ENCODE measurements at places on chromosomes 2 and 18.

- no peak for DNase-seq
Measured at GRCh38 chr18:1018181-1018681, 113.6 kb downstream of the ADCYAP1 start.

- DNase-seq = no peak
Measured at GRCh38 chr2:237688081-237688480, 60.7 kb downstream of the LRRFIP1 start.

DNA sequence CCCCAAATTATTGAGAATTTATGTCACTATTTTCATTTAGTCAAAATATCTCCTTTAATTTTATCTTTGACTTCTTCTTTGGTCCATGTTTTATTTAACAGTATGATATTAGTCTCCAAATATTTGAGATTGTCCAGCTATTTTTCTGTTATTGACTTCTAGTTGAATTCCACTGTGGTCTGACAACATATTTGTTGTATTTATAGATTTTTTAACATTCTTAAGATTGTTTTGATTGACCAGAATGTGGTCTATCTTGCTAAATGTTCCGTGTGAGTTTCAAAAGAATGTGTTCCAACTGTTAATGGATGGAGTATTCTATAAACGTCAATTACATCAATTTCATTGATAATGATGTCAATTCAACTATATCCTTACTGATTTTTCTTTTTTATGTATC, 1452.1 kb downstream of the SUCLG1 start:
- DNase-seq = no peak

- DNase-seq = no peak
Measured at GRCh38 chr18:12032786-12033642, 51.7 kb downstream of the IMPA2 start.

DNA sequence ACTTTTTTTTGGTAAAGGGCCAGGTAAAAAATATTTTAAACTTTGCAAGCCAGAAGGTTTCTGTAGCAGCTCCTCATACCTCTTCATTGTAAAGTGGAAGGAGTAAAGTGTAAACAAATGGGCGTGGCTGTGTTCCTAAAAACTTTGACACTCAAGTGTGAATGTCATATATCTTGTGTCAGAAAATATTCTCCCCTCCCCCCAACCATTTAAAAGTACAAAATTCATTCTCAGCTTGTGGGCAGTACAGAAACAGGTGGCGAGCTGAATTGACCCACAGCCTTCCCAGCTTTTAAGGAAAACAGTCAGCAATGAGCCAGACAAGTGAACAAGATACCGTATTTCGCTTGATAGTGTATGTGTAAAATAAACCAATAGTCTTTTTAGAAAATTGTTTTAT, 4.0 kb downstream of the YPEL5 start:
- DNase-seq = no peak

DNA sequence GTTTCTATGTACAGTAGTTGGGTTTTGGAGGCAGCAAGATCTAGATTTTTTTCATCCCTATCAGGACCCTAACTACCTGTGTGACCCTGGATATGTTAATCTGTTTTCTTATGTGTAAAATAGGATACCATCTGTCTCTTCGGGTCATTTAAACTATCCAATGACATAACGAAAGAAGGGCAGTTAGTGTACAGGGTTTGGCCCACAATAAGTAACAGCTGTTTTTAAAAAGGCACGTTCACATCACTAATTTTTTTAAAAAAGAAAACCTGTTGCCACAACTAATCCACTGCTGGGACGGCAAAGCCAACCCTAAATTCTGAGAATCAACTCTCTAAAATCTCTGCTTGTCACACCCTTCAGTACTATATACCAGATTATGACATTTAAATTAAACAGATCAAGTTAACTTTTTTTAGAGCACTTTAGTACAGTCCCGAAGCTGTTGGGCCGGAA, 869 bp downstream of the USP40 start:
- no peak for DNase-seq

- DNase-seq = no peak
Measured at GRCh38 chr18:31500051-31500688, 2.2 kb downstream of the DSG2 start.

DNA sequence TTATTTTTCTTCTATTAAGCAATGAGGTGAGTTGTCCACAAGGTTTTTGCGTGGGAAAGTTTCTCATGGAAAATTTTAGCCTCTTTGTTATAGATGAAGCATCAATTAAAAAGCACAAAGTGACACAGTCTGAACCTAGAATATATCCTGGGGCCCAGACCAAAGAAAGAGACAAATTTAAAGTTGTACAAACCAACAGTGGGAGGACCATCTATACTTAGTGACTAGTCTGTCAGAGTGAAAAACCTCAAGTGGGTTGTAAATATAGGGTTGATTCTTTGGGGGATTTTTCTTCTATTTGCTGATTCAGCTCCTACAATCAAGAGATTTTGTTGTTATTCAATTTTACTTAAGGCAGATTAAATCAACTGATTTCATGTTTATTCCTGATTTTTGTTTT, 256.2 kb downstream of the SATB2 start:
- no peak for DNase-seq

DNA sequence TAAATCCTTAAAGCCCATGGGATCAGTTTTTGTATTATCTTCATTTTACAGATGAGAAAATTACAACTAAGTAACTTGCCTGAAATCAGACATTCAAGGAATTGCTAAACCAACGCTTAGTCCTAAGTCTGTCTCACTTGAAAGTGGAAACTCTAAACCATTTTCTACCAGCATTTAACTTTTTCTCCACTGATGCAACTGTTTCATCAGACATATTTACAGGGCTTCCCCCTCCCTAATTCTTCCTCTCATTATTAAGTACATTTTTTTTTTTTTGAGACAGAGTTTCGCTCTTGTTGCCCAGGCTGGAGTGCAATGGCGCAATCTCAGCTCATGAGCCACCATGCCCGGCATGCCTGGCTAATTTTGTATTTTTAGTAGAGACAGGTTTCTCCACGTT, 88.6 kb downstream of the ACVR1C start:
- no peak for DNase-seq
